Neural progenitor cell (in vitro differentiated cells): ENCODE measurements at places on chromosomes 11 and 22. TPM values are rescaled to one million over a fixed set of nuclear protein-coding genes. Genes with fewer than 3 reads are reported as not detected.

- no peak for DNase-seq
Observed at GRCh38 chr11:45106440-45106839, 40.0 kb upstream of the PRDM11 start.

DNA sequence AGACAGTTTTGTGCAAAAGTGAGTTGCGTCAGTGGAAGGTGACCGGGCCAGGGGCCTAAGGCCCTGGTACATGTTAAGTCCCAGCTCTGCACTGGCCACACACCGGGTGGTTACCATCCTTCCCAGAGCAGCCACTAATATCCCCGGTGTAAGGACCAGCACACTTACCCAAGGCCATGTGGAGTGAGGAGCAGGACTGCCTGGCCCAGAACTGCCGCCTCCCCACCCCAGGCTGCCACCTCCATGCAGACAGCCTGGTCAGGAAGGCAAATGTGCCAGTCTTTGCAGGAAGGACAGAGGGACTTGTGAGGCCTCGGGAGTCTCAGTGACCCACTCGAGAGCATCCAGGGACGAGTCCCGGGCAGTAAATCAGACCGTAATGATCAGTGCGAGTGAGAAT, 102.9 kb downstream of the MORC2 start:
- no peak for DNase-seq

DNA sequence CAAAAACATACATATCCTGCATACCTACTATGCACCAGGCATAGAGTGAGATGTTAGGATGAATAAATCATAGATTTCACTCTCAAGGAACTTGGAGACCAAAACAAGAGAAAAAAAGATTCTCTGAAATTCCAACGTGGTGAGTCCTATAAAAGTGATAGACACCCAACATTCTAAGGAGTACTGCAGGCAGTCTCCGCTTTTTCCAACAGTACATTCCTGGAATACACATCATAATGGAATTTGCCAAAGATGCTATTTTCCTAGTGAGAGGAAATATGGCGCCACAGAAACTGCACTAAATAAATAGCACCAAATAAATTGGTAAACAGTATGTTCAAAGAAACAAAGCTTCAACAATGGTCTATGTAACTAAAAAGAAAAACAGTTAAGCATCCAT, 6.0 kb downstream of the TMEM123 start:
- no peak for DNase-seq

- DNase-seq = peak; percentile 60
Observed at GRCh38 chr11:116454020-116454645, 318.7 kb downstream of the BUD13 start.

- no peak for DNase-seq
Observed at GRCh38 chr11:10742460-10743208, 8.4 kb upstream of the CTR9 start.

GRCh38 chr11:125910226-125910849, 6.0 kb downstream of the DDX25 start:
- no peak for DNase-seq

- no peak for DNase-seq
Observed at GRCh38 chr11:3154001-3154599, 11.0 kb downstream of the OSBPL5 start.

- no peak for DNase-seq
Observed at GRCh38 chr11:3218483-3219280, at the start of gene MRGPRG. Gene MRGPRG, minus strand, starts transcription at chr11:3218813. Its CDS starts 0 bp downstream, at chr11:3218813.

GRCh38 chr22:27435844-27436576, 365.5 kb downstream of the MN1 start:
- DNase-seq = peak; percentile 77

TMEM45B gene
- not detected in 2 replicates for total RNA-seq

MRGPRX3 gene
- total RNA-seq = not detected in 2 replicates

FAM227A gene
- 17.8 and 32.7 TPM in 2 replicates for total RNA-seq
